Stimulated activated CD4-positive, alpha-beta T cell treated with anti-CD3 and anti-CD28 coated beads, TNF-alpha, amount 100 ng/mL, for 4 hours (primary cell): ENCODE measurements at places on chromosomes 5 and 9.
A peak's percentile ranks its signal among the peaks of the same experiment; 100 is the strongest.

GRCh38 chr5:36070687-36071571 is 4.2 kb upstream of the UGT3A2 start:
- DNase-seq = no peak

- DNase-seq = no peak
These were observed 57.9 kb downstream of the ERBIN start for GRCh38 chr5:65984098-65984885.

GRCh38 chr9:38382141-38382540 is 10.4 kb upstream of the ALDH1B1 start:
- no peak for DNase-seq

DNA sequence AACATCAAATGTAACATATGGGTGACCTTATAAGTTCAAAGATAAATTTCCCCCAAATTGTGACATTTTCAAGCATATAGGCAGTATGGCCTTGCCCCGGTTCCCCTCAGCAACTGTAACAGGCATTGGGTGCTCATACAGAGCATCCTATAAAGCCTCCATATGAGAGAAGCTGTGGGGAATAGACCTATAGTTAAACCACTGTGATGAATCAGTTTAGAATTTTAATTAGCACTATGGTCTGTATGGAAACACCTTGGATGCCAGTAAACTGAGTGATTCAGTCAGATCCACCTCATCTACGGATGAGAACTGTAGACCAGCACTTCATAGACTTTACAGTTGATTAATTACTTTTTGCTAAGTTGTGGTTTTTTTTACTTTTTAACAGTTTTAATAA is 79.4 kb downstream of the ERCC6L2 start:
- no peak for DNase-seq

- DNase-seq = no peak
These were observed 161.4 kb downstream of the GIN1 start for GRCh38 chr5:102958481-102959011.

DNA sequence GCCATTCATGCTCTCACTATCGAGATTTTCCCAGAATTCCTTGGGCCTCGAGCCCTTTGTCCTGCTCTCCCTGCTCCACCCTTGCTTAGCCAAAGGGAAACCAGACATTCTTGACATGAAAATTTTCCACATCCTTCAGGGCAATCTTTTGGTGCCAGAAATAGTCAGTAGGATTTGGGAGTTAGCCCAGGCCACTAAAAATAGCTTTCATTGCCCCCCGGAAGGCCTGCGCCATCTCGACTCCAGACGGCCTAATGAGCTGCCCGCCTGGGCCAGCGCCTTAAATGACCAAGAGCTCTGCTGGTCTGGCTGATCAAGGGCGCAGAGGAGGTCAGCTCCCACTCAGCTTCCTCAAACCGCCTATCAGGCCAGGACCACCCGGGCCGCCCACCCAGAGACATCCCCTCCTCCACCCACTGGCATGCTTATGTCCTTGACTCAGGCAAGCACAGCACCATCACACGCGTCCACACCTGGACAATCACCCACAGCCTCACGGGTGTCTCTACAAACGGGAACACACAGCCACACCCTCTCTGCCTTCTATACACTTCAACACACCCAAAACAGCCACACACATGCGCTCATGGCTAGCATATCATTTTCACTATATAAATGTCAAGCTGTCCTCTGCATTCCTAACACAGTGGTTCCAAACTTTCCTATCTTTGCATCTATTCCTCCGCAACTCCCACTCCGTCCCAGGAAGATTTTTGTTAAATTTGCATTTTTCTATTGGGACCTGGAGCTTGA is 20.9 kb downstream of the DUSP1 start:
- DNase-seq = no peak

GRCh38 chr9:129479631-129480011 is 141.3 kb downstream of the C9orf50 start:
- no peak for DNase-seq

- DNase-seq = no peak
These were observed 14.9 kb downstream of the TRIM7 start for GRCh38 chr5:181189962-181190710.

GRCh38 chr5:168375214-168375613 is 83.8 kb downstream of the WWC1 start:
- DNase-seq = no peak

GRCh38 chr9:4794691-4795090 is 1.9 kb downstream of the RCL1 start:
- DNase-seq = no peak

DNA sequence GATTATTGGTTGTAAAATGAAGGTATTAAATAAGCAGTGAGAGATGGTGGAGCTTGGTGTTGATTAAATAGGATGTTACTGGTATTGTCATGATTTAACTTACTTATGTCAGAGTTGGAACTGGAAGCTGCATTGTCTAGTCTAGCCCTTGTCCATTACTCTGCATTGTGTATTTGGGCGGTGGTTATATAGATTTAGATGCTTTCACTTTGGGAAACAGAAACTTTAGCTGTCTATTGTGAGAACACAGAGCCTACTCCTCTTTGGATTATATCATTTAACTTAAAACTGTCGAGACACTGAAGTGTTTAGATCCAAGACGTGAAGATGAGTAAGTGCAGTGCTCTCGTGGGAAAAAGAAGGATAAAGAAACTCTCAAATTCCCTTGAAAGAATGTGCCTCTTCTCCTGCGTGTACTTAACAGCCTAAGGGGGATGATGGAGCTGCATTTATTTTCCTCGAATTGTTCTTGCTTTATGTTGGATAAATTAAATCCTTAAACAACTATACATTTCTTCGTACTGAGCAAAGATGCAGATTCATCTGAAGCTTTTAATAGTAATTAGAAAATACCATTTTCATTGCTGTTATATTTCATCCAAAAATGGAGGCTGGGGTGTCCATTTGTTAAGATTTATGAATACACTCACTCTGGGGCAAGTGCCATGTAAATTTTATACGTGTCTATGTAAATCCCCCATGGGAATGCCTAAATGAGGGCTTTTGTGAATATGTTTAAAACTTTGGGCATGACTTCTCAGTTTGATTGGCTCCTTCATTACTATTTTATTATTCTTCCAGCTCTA is 21.6 kb downstream of the FBXL7 start:
- no peak for DNase-seq

DNA sequence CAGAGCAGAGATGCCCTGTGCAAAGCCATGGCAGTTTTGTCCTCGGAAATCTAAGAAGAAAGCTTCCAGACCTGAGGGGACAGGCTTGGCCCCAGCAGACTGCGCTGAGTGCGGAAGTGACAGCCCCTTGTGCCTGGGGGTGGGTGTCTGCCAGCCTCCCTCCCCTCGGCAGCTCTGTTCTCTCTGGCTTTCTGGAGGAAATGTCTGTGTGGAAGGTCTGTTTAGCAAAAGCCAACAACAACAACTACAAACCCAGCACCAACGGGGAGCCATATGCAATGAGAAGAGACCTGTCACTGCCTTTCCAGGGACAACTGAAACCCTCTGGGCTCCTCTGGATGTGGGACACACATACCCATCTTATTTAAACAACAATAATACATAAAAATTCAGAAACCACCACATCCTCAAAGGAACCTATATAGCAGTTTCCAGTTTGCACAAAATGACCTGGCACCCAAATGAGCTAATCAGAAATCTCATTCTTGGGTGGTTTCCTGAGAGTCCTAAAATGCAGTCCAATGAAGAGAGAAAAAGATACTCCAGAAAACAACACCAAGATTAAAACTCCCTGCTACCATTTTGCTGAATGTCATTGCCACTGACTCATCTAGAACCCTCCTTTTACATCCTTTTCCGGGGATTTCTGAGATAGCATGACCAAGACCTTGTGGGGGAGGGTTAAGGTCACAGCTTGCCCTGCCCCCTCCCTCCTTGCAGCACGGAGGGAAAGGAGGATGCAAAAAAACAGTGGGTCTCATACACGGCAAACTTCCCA is 97.7 kb downstream of the AK8 start:
- no peak for DNase-seq

DNA sequence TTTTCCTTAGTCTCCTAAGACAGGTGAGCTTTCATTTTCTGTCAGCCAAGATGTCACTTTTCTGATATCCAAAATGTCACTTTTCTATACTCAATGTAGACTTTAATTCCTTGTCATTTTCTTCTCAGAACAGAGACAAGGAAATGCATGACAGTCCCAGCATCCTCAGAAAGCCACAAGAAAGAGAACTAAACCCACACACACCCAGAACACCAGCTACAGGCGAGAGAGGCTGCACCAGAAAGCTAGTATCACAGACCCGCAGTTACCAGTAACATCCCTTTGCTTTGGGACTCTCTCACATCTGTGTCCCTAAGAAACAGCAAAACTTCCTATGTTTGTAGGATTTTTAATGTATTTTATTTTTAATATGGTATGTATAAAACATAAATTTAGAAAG is 17.1 kb downstream of the TRMO start:
- no peak for DNase-seq

GRCh38 chr5:76403766-76404222 is 709 bp downstream of the IQGAP2 start:
- DNase-seq = peak; percentile 27

DNA sequence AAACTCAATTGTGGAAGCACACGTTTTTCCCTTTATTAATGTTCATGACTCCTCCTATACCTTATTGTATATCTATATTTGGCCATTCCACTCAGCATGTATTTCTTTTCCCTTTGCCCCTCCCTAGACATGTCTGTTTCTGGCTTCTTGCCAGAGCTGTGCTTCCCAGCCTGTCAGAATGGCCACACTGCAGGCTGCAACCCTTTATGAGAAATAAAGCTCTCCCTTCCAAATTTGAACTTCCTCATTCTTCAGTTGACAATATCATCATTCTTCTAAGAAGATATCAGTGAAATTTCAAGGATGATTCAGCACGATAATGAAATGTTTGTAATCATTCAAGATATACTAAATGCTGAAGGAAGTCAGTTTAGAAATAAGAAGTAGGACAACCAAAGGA is 107.6 kb upstream of the PRSS3 start:
- no peak for DNase-seq

DNA sequence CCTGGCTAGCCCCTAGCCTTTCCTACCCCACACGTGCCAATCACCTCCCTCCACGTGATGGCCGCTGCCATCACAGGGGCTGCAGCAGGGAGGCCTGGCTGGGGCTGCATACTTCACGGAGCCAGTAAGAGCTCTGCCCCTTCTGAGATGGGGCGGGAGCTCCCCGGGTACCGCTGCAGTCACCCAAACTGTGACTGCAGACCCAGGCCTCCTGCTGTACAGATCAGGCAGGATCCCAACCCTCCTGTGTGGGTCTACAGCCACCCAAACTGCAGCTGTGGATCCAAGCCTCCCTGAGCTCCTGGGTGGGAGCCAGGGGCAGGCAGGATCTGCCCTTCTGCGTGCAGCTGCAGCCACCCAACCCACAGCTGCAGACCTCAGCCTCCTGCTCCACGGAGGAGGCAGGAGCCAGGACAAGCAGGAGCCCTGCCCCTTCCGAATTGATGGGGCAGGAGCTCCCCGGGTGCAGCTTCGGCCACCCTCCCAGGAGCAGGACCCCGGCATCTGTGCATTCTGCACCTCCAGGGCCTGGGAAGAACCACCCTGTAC is 3.2 kb upstream of the BTNL9 start:
- DNase-seq = no peak

- no peak for DNase-seq
These were observed 1905.8 kb upstream of the ACO1 start for GRCh38 chr9:30478684-30479083.

- DNase-seq = no peak
These were observed at the start of gene PCDHGC3 for GRCh38 chr5:141475625-141476131. PCDHGC3 (plus strand) TSS chr5:141475966; CDS start chr5:141476117, 151 bp downstream.

DNA sequence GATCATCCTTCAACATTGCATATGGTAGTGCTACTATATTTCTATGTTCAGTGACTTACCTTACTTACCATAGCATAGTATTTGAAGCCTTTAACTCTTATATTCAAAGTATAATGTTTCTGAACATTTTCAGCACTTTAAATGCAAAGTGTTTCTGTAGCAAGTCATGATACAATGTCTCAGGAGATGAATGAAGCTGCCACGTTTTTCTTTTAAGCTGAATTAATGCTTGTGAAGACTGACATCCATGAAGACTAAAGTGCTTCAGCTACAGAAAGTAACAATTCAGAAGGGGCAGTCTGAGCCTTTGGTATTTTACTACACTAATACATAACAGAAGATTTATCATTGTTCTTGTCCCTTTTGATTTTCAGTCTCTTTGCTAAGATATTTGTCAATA is 709.1 kb upstream of the ARRDC3 start:
- DNase-seq = no peak

GRCh38 chr9:69809304-69809863 is 11.2 kb upstream of the CFAP95 start:
- DNase-seq = no peak

GRCh38 chr5:19122923-19123322 is 865.1 kb downstream of the CDH18 start:
- DNase-seq = no peak

- no peak for DNase-seq
These were observed 57.9 kb upstream of the FST start for GRCh38 chr5:53422539-53422938.

DNA sequence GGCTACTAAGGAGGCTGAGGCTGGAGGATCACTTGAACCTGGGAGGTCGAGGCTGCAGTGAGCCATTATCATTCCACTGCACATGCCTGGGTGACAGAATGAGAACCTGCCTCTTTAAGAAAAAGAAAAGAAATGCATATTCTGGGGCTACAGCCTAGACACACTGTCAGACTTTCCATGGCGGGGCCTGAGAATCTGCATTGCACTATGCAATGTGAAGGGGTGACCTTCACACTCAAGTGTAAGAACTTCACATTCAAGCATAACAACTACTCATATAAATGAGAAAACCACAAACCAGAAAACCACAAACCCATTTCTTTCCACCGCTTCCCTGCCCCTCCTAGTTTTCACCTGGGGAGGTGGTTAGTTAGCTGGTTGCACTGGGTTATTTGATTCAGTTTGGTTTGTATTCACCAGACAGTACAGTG is 18.0 kb upstream of the FBP2 start:
- no peak for DNase-seq

DNA sequence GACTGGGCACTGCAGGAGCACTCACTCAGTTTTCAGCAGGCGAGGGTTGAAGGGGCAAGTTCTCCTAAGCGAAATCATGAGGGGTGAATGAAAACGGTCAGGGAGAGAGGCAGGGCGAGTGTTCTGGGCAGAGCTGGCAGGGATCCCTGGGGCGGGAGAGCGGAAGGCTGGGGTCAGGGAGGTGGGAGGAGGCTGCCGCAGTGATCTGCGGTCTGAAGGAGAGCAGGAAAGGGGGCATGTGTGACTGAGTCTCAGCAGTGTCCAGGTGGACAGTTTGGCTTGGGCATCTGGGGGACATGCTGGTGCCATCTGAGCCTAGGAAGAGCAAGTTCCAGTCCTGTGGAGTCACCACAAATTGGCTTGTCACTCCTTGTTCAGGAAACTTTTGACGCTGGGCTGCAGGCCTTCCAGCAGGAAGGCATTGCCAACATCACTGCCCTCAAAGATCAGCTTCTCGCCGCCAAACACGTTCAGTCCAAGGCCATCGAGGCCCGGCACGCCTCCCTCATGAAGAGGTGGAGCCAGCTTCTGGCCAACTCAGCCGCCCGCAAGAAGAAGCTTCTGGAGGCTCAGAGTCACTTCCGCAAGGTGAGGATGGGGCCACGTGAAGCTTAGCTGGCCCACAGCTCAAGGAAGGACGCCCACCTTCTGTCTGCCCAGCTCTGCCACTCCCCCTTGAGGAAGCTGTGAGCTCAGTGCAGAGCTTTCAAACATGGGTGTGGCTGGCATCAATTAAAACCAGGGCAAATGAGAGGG is 31.1 kb downstream of the DYNC2I2 start:
- no peak for DNase-seq
